ENCODE measurements at places on chromosomes 7 and 10.

DNA sequence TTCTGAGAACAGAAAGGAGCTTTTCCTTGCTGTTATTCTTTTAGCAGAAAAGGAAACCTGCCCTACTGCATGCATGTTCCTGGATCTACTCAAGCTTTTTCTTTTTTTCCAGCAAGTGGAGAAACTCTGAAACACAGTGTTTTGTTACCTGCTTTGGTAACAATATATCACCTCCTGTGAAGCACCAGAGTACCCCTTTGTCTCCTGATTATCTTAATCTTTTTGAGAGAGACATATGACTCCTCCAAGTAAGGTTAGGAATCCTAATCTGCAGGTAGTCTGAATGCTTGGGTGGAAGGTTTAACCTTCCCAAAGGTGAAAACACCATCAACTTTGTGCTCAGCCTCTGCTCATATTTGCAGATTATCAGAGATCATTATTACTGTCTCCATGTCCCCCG is 93.1 kb downstream of the MAPK8 start:
- no peak for DNase-seq

DNA sequence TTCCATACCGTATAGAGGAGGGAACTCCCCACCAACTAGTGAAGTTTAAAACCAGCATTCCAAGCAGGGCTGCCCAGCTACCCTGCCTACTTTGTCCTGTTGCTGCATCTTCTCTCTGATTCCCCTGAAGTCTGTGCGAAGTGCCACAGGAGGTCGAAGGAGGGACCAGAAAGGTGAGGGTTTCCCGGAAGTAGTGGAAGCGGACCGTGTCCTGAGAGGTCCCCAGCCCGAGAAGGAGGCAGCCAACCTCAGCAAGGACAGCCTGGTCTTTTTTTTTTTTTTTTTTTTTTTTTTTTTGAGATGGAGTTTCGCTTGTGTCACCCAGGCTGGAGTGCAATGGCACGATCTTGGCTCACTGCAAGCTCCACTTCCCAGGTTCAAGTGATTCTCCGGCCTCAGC is 671.9 kb upstream of the GALNT17 start:
- DNase-seq: no peak

- no peak for DNase-seq
These were observed 335.8 kb downstream of the PRPF18 start for GRCh38 chr10:13922586-13922985.

GRCh38 chr7:604001-604883 is 84.6 kb upstream of the PDGFA start:
- DNase-seq: peak; percentile 92

GRCh38 chr7:44396931-44397545 is 71.6 kb upstream of the CAMK2B start:
- no peak for DNase-seq

- DNase-seq: no peak
These were observed 187.8 kb downstream of the ETV1 start for GRCh38 chr7:13801669-13802068.

- DNase-seq: no peak
These were observed 727.2 kb downstream of the KCNMA1 start for GRCh38 chr10:76910184-76910962.

DNA sequence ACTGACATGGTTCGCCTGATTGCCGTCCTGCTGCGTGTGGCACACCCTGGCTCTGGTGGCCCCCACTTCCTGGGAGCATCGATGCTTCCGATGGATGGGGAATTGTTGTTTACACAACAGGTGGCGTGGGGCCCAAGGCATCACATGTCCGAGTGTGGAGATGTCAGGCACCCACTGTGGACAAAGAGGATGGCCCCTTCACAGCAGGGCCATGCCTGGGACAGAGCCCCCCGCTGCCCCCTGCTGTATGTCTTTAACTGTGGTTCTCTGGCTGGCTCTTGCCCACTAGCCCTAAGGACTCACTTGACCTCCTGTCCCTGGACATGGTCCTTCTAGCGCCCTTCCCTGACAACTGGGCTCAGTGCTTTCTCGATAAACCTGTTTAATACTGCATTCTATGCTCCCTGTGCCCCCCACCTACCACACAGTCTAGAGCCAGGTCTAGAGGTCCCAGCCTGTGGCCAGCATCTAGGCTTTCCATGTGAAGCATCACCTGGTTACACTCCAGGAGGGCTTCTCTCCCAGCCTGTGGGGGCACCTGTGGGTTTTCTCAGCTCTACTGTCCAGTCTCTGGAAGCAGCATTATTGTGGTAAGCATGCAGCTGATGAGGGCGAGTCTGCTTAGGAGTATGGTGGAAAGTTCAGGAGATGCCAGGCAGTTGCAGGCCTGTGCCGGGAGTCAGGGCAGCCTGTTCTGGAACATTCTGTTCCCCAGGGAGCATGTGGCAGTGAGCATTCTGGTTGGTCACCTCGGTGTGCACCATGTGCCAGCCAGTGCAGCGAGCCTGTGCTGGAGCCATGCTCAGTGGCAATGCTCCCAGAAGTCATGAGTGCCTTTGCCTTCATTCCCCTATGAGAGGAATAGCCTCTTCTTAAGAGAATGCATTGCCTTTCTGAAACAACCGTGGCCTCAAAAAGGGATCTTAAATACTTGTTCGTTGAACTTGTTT is 10.4 kb downstream of the ADCY1 start:
- DNase-seq: no peak

GRCh38 chr10:51667678-51668335 is 31.6 kb downstream of the CSTF2T start:
- no peak for DNase-seq

DNA sequence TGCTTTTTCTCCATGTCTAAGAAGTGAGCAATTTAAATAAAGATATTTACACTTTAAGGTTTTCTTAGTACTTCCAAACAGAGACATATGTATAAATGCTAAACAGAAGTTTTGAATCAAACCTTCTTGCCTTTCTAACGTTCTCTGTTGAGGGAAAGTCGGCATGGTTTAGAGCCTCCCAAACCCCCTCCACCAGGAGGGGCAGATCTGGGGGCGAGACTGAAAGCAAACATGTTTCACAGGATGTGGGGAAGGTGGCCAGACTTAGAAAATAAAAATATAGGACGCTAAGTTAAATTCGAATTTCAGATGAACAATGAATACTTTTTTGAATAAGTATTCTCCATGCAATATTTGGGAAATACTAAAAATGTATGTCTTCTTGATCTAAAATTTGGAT is 208.3 kb upstream of the SHH start:
- DNase-seq: no peak

DNA sequence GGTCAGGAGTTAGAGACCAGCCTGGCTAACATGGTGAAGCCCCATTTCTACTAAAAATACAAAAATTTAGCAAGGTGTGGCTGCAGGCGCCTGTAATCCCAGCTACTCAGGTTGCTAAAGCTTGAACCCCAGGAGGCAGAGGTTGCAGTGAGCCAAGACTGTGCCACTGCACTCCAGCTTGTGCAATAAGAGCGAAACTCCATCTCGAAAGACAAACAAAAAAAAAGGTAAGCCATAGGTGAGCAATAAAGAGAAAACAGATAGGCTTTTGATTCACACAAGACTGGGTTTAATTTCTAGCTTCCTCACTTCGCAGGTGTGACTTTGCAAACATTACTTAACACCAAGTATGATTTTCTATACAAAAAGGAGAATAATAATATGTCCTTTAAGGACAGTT is 72.3 kb upstream of the ACBD5 start:
- DNase-seq: no peak

DNA sequence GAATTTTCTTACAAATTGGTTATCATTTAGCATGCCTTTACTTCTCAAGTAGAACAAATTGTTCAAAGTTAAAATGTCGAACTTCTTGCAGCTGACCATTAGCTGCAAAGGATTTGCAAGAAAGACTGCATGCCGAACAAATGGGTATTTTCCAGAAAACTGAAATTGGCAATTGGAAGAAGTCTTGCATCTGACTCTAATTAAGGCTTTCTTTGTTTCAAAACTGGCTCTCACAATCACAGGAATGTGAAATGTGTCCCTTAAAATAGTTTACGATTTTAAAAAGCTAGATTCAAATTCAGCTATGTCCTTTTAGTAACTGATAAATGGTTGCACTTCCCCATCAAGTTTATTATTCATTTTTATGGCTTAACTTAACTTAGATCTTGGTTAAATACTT is 207.9 kb downstream of the ARL4A start:
- no peak for DNase-seq

DNA sequence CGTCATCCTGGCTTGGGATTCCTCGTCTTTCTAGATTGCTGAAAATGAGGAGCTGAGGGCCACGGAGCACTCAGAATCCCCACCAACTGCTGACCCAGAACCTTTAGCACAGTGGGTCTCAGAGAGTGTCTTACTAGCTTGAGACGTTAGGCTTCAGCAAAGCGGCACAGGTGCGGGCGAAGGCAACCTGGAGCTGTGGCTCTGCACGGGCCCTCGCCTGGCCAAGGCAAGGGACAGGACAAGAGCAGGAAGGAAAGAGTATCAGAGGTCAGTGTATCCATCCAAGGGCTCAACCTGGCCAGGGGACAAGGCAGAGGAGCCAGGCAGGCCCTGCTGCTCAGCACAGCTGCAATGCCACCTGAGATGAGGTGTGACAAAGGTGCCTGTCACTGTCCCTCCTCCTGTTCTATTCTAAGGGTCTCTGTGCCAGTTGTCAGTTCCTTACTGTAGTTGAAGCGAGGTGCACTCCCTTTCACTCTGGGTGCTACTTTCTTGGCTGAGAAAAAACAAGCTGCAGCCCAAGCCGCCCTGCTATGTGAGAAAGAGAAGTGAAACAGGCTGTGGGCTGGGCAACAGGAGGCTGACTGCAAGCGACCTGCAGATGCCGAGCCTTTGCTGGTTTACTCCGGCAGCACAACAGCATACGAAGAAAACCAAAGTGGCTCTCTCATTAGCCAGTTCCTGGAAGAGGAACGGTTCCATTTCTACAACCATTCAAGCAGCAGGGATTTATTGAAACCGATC is 33.3 kb upstream of the KDM7A start:
- DNase-seq: no peak

- no peak for DNase-seq
These were observed 10.7 kb downstream of the SEMA3D start for GRCh38 chr7:85176197-85176596.

DNA sequence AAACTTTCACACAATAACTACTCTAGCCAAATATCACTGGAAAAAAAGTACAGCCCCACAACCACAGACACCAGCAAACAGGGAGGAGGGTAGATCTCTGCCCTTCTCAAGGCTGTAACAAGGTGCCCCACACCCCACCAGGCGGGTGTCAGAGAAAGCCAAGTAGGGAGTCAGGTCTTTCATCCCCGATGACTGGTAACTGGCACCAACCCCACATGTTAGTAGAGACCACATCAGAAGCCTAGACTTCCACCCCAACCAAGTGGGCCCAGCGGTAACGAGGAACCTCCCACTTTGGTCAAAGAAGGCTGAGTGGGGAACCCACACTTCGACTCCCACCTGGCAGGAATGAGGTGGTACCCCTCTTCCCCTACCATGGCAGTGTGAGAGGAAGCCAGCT is 16.4 kb upstream of the RUFY2 start:
- peak; percentile 19 for DNase-seq

DNA sequence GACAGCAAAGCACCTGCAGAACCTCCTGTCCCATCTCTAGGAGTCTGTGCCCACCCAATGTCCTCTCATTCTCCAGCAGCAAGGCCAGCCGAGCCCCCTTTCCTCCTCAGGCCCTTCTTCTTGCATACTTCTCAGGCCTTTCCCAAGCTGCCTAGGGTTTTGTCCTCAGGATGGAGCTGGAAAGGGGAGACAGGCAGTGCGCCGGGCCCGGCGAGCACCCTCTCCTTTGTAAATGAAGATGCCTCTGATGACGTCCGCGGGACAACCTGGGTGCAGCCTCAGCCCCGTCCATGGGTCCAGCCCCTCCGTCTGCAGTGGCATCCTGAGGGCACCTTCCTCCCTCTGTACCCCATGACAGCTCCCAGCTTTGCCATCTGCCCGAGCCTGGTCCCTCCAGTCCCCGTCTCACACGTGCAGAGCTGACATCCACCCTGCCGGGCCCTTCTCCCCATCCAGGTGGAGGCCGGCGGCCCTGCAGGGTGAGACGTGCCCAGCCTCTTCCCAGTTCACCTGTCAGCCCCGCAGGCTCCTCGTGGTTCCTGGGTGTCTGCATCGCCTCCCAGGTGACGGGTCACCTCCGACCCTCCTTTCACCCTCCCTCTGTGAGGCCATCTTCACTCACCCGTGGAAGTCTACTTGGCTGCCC is 36.4 kb downstream of the JAKMIP3 start:
- DNase-seq: no peak

- no peak for DNase-seq
These were observed 61.3 kb upstream of the TNRC18 start for GRCh38 chr7:5484921-5485320.

DNA sequence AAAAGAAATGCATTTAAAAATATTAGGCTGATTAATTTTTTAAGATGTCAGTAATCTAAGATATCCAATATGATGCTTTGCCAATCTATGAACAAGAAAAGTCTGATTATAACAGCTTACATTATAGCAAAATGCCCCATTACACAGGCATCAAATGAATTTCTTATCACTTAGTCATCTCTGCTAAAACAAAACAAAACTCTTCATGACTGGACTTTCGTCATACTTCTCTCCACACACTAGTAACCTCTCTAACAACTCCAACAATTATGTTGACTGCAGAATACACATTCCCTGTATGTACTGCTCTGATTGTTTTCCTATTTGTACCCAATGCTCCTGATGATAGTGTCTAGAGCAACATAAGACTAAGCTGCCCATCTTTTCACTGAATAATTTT is 3.8 kb upstream of the MKI67 start:
- DNase-seq: no peak

DNA sequence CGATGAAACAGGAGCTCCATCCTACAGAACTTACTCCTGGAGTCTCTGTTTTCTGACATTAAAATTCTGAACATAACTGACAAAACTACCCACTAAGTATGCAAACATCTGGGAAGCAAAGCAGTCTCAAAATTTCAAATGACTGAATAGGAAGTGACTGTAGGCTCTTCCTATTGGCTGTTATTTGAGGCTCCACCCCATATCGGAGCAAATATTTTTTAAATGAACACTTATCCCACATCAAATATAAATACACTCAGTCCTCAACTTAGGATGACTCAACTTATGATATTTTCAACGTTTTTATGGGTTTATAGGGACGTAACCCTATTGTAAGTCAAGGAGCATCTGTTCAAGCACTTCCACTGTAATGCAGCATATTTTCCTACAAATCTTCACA is 8.8 kb downstream of the HSPA12A start:
- DNase-seq: no peak

GRCh38 chr7:125090596-125090995 is 161.0 kb upstream of the POT1 start:
- no peak for DNase-seq

DNA sequence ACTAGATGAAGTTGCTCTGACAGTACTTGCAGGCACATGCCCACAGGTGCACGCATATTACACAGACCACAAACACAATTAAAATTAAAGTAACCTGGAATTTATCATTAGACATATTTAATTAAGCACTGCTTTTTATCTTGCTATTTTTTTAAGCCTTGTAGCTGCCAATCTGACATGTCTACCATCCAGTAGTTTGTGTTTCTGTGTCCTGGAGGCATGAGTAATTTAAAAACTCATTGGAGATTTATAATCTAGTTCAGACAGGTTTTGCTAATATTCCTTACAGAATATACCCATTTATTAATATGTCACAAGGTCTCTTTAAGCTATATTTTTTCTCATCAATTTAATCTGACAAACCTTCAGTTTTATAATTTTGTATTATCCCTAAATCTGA is 445.0 kb upstream of the KLF6 start:
- no peak for DNase-seq

- DNase-seq: no peak
These were observed 3.4 kb downstream of the SLC35G1 start for GRCh38 chr10:93897070-93897780.

GRCh38 chr7:1236132-1236661 is 3.5 kb downstream of the UNCX start:
- DNase-seq: no peak

GRCh38 chr7:118149394-118149793 is 34.6 kb upstream of the LSM8 start:
- DNase-seq: no peak

GRCh38 chr7:5116359-5116758 is 70.7 kb downstream of the RBAK start:
- DNase-seq: no peak
